Stimulated activated CD4-positive, alpha-beta T cell treated with anti-CD3 and anti-CD28 coated beads, Interleukin-4, amount 100 ng/mL, for 24 hours (primary cell): ENCODE measurements at places on chromosomes 1 and 21.

GRCh38 chr21:34887725-34888568 is 161.2 kb downstream of the RUNX1 start:
- peak; percentile 94 for DNase-seq

- no peak for DNase-seq
Observed at GRCh38 chr1:212819726-212820125, 27.7 kb downstream of the SPATA45 start.

- no peak for DNase-seq
Observed at GRCh38 chr21:16264319-16264718, 534.5 kb downstream of the USP25 start.

GRCh38 chr1:11358984-11359383 is 86.0 kb downstream of the UBIAD1 start:
- no peak for DNase-seq

DNA sequence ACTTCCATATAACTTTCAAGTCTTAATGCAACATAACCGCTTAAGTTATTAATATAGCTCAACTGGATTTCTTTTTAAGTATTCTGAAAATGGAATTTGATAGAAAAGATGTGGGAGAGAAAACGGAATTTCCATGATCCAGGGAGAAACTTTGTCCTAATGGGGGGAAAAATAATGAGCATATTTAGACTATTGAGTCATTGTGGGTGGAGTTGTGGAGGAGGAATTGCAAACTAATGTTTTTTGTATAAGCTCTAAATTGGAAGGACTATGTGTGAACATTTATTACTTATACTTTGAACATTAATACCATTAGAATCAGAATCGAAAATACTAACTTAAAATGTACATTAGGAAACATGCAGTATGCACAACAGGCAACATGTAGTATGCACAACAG is 159.9 kb upstream of the NEGR1 start:
- DNase-seq = no peak

- peak; percentile 82 for DNase-seq
Observed at GRCh38 chr21:45592208-45592619, 50.0 kb upstream of the SLC19A1 start.

DNA sequence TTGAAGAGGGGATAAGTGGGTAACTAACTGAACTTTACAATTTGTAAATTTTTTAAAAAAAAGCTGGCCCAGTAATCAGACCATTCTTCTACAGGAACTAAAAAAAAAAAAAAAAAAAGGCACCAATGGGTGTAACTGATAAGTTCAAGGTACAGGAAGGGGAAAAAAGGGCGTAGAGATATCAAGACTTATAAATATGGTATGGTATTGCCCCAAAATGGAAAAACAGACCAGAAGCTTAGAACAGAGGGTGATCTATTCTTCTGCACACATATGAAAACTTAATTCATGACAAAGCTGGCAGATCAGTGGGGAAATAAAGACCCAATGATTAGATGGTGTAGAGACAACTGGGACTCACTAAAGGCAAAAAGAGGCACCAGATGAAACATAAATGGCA is 58.9 kb downstream of the LHX4 start:
- no peak for DNase-seq

GRCh38 chr21:17699524-17700189 is 87.0 kb upstream of the BTG3 start:
- no peak for DNase-seq

- no peak for DNase-seq
Observed at GRCh38 chr1:212247179-212247721, 38.0 kb upstream of the PPP2R5A start.

DNA sequence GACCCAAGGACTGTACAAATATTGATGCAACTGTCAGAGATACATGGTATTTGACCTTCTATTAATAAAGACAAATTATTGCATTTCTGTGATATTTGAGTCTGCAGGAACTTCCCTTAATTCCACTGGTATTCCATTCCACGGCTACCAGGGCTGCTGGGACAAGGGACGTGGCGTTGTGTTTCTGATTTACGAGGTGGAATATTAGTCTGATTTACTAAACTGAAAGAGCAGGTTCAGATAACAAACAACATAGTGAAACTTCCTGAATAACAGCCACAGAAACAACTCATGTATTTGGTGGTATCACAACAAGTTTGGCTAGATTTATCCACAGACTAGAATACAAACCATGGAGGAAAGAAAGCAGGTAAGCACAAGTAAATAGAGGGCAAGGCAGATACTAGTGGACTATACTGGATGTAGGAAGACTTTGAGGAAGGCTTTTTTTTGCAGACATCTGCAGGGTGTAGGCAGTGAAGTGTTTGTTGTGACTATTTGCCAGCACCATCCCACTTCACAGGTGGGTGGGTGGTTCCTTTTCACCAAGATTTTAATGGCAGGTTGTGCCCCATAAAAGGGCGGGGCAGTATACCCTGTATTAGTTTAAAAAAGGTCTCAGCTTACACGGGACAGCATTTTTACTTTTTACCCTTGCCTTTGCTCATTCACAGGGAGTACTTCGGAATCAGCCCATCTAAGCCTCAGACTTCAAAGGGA is 100.4 kb downstream of the FGGY start:
- DNase-seq = no peak

- DNase-seq = no peak
Observed at GRCh38 chr1:102470767-102471166, 474.0 kb upstream of the OLFM3 start.

DNA sequence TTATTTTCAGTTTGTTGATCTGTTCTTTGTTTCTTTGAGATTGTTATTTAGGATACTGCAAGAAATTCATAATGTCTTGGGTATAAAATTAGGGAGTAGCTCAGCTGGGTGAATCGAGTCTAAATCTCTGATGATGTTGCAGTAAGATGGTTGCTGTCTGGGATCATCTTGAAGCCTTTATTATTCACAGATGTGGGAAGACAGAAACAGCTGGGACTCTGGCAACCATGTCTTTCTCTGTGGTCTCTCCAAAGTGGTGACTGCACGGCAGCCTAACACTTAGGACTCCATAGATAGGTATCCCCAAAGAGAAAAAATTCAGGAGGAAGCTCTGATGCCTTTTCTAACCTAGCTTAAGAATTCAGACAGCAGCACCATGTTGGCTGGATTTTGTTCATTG is 52.7 kb downstream of the RAP1A start:
- DNase-seq = no peak

- no peak for DNase-seq
Observed at GRCh38 chr1:37458551-37458950, 15.8 kb upstream of the ZC3H12A start.

- peak; percentile 43 for DNase-seq
Observed at GRCh38 chr1:21232044-21232443, 55.3 kb upstream of the EIF4G3 start.

GRCh38 chr1:28910379-28911115 is 3.8 kb upstream of the EPB41 start:
- DNase-seq = no peak

DNA sequence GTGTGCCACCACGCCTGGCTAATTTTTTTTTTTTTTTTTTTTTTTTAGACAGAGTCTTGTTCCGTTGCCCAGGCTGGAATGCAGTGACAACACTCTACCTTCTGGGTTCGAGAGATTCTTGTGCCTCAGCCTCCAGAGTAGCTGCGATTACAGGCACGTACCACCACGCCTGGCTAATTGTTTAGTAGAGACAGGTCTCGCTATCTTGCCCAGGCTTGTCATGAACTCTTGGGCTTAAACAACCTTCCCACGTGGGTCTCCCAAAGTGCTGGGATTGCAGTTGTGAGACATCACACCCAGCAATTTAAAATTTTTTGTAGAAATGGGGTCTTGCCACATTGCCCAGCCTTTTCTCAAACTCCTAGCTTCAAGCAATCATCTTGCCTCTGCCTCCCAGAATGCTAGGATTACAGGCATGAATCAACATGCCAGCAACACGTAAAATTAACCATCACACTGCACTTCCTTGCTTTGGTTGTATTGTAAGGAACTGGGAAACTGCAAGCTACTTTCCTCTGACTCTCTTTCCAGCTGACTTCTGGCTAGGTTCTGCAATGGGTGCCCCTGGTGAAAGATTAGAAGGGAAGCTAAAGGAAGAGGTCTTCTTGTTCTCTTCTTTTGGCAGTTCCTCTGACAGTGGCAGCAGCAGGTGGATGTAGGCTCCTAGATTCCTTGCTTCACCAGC is 13.9 kb upstream of the IL6R start:
- no peak for DNase-seq

GRCh38 chr21:34537838-34538237 is 25.8 kb upstream of the KCNE1 start:
- DNase-seq = no peak

- DNase-seq = no peak
Observed at GRCh38 chr1:93000291-93000690, 39.0 kb upstream of the DIPK1A start.

DNA sequence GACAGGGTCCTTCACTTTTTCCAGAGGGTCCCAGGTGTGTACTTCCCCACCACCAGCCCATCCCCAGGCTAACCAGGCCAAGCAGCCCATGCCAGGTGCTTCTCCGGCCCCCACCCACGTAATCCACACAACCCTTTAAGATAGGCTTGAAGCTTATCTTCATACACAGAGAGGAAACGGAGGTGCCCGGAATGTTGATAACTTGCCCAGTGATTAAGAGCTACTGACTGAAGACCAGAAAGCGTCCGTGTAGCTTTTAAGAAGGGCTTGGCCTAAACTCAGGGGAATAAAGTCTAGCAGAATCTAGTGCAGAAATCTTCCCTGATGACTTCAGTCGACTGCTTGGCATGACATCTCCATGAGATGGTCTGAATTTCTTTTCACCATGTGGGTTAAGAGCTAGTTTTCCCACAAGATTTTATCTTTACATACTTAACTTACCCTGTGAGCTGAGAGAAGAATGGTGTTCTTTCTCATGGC is 138.7 kb downstream of the GALNT2 start:
- DNase-seq = no peak

DNA sequence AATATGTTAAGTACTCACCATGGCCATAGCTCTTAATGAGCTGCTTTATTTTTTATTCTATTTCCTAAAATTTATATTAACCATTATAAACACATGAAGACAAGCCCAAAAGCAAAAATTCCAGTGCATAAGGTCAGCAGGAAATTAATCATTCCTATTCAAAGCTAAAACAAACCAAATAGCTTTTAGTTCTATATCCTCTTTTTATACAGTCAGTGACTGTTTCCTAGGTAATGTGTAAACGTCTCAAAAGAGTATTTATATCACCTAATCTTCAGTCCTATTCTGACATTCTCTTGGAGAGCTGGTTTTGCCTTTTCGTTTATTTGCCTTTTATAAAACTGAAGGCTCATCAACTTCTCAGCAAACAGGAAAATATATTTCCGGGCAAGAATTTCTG is 4.2 kb downstream of the GOLPH3L start:
- no peak for DNase-seq

- DNase-seq = no peak
Observed at GRCh38 chr1:8578132-8578877, 239.1 kb downstream of the RERE start.

DNA sequence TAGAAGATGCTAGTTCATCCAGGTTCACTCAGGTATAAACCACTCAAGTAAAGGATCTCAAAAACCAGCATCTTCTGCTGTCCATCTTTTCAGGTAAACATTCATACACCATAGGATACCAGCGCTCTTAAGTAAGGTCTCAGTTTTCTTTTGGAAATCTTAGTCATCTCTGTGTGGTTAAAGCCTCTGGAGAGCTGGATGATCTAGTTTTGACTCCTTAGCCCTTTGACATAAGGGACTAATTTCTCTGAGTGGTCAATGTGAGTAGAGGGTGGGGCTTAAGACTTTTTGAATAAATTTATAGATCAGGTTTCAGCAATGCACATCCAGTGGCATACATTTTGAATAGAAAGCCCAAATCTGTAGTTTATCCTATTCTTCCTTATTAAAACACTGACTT is 92.3 kb downstream of the CTH start:
- DNase-seq = no peak

DNA sequence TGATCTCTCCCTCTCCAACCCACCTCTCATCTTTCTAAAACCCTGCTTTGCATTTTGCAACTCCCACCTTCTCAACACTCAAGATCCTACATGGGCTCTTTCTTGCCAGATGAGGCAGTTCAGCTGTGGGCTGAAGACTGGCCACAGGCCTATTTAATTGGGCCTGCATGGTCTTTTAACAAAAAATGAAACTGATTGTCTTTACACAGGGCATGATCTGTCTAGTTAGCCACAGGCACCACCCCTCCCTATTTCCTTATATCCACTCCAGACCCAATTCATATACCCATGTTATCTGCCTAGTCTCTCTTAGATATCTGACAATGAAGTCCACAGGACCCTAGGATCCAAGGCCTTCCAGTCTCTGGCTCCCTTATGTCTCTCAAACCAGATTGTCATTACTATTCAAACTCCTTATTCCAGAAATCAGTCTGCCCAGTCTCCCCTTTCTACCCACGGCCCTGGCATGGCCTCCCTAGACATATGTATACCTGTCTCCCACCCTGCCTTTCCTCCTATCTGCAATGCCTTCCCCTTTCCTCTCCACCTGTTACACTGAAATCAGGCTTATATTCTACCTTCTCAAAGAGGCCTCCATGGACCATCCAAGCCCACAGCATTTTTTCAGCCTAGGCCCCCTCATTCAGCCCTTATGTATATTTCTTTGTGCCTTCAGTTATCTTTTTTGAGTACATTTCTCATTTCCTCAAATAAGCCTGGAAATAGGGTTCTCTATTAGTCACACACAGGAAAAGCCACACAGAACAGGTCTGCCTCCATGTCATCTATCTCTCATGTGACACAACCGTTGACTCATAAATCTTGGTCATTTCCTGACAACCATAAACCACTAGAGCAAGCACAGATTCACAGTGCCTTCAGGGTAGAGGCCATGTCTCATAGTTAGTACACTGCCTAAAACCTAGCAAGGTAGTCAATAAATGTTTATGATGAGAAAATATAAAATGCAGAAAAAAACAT is 39.0 kb downstream of the LPAR3 start:
- DNase-seq = peak; percentile 52

GRCh38 chr1:181090641-181091126 is 2.2 kb downstream of the IER5 start:
- peak; percentile 63 for DNase-seq

DNA sequence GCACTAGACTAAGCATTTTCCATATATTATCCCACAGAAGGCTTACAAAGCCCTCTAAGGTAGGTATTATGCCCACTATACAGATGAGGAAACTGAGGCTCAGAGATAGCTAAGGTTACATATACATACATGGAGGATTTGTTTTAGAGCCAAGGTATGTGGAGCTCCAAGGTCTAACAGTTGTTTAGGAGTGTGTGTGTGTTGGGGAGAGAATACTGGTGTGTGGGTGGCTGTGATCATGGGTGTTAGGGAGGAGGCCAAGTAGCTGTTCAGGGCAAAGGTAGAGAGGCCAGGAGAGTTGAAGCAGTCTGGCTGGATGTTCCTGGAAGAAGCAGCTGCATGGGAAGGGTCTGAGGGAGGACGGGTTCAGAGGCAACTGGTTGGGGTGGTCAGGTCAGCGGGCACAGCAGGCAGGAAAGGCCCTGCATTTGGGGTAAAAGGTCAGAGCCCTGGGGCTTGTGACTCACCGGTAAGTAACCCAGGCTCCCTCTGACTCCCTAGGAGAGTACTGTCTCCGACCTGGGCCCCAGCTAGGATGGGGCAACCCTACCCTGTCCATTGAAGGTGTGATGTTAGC is 5.1 kb upstream of the LDLRAP1 start:
- no peak for DNase-seq

- no peak for DNase-seq
Observed at GRCh38 chr1:59779949-59780348, 34.8 kb upstream of the HOOK1 start.

- no peak for DNase-seq
Observed at GRCh38 chr21:45524756-45525152, 17.5 kb downstream of the SLC19A1 start.
